T-helper 17 cell (primary cell): ENCODE measurements at places on chromosomes 3 and 15.

DNA sequence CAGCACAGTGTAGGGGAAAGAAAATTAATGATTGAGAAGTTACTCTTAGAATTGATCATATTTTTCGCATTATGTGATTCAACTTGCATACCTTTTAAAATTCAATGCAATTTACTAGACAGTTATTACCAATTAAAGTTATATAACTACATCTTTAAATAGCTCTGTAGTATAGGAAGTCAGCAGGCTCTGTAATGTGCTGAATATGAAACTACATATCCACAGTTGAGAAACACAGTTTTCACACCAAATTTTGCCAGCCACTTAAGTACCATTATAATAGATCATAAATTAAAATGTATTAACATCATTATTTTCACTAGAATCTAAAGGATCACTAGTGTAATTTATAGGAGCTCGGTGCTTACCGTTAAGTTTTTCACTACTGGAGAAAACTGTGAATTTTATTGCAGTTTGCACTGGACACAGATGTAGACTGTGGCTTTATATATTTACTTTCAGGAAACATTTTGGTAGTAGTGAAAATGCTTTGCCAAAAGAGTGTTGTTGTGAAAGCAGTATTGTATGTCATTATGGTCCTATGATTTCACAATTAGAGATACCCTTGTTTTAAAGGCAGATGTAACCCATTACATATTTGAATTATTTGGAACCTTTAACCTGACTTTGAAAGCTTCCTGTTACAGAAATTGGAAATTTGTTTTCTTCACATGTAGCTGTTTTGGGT is 113.6 kb downstream of the PLCL2 start:
- DNase-seq: no peak

DNA sequence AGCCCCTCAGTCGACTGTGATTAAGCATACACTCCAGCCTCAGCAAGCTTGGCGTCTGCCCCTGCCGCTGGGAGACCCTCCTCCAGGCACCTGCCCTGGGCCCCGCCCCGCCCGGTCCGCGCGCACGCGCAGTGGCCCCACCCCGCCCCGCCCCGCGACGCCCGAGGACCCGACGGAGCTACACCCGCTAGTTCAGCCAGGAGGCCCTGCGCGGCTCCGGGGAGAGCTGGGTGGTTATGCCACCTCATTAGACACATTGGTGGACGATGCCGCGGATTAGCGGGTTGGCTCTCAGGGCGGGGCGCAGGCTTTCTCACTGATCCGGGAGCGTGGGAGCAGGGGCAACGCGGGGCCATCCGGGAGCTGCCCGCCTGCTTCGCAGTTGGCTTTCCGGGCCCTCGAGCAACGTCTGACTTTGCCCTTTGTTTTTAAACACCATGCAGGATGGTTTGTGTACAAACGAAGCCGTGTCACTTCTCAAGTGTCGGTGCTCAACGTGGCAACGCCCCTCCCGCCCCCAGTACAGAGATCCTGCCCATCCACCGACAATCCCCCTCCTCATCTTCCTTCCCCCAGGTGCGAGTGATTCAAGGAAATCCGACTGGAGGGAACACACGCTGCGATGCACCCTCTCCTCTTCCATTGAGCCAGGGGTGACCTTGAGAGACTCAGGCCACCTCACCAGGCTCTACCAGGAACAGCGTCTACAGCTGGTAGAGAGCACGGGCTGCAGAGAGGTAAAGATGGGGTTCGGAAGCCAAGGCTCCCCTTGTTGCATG is 109.3 kb downstream of the SHQ1 start:
- peak; percentile 58 for DNase-seq

DNA sequence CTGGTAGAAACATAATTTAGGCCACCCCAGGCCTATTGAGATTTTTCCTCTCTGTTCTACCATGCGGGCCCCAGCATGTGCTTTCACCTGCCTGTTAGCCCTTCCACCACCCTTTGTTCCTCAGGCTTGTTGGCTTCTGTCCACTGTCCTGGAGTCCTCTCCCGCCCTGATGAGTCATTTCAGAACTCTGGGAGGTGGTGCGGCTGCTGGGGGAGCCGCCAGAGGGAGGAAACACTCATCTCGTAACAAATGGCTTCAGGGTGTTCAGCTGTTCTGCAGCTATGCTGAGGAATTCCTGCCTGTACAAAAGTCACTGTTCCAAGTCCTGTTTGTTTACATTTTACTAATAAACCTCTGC is 36.3 kb downstream of the LRTM1 start:
- no peak for DNase-seq

GRCh38 chr3:171777596-171777995 is 32.7 kb downstream of the PLD1 start:
- DNase-seq: no peak

DNA sequence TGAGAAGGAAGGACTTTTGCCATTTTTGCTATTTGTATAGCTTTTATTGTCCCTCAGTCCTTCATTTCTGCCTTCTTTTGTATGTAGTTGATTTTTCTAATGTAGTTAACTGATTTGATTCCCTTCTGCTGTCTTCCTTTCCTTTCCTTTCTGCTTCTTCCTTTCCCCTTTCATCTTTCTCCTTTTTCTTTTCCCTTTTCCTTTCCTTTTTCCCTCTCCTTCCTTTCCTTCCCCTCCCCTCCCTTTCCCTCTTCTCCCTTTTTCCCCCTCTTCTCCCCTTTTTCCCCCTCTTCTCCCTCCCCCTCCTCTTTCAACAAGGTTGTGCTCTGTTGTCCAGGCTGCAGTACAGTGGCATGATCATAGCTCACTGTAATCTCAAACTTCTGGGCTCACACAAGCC is 59.0 kb downstream of the CHCHD6 start:
- DNase-seq: no peak

- no peak for DNase-seq
Measured at GRCh38 chr3:157077565-157077991, 82.4 kb downstream of the CCNL1 start.

DNA sequence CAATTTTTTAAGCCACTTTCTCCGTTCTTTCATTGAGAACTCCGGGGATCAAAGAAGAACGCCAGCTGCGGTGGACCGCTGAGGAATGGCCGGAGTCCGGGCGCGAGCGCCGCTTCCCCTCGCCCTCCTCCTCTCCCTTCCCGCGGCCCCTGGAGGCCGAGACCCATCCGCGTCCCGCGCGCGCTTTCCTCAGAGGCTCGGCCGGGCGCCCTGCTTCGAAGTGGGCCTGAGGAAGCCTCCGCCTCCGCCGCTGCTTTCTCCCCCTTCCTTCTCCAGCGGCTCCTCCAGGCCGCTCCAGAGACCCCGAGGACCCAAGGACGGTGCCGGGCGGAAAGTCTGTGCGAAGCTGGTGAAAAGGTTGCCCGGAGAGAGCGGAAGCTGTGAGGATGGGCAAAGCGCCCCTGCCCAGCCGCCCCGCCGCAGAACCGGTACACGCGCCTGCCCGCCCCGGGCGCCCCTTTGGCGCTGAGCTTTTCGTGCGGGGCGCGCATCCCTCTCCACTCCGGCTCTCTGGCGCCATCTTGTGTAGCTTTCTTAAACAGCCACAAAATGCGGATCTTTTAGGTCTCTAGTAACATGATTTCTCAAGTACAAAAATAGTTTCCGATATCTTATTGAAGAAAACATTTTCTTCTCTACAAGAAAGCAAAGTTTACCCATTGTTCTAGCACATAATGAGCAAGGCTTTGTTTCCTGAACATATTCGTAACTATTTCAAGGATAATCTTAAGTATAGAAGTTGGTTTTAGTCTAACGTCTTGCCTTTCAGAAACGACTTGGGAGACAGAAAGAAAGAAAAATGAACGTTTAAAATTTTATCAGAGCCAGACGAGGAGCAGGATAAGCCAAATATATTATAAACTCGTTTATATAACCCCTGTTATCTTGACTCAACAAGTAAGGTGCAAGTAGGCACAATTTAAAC is 59.2 kb upstream of the FAM174B start:
- peak; percentile 49 for DNase-seq

DNA sequence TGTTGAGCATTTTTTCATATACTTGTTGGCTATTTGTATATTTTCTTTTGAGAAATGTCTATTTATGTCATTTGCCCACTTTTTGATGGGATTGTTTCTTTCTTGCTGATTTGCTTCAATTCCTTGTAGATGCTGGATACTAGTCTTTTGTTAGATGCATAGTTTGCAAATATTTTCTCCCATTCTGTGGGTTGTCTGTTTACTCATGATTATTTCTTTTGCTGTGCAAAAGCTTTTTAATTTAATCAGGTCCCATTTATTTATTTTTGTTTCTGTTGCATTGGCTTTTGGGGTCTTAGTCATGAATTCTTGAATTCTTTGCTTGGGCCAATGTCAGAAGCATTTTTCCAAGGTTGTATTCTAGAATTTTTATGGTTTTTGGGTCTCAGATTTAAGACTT is 251.7 kb downstream of the WNT5A start:
- no peak for DNase-seq

DNA sequence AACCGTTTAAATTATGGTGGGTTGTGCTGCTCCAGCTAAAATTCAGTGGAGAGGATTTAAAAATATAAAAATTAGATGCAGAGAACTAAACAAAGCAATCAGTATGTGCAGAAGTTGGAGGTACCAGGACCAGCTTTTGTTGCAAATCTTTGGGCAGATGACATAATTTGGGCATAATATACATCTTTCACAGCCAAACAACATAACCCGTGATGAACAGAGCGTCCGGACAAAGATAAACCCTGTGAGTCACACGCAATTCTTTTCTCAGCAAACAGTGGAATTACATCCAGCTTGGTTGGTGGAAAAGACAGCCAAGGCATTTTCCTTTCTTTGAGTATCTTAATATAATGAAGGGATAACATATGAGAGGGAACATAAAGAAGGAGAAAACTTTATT is 419.4 kb upstream of the ADAMTS9 start:
- no peak for DNase-seq

- no peak for DNase-seq
Measured at GRCh38 chr3:64575211-64575844, 112.5 kb downstream of the ADAMTS9 start.

- DNase-seq: no peak
Measured at GRCh38 chr3:104805042-104805441, 561.7 kb upstream of the ALCAM start.

DNA sequence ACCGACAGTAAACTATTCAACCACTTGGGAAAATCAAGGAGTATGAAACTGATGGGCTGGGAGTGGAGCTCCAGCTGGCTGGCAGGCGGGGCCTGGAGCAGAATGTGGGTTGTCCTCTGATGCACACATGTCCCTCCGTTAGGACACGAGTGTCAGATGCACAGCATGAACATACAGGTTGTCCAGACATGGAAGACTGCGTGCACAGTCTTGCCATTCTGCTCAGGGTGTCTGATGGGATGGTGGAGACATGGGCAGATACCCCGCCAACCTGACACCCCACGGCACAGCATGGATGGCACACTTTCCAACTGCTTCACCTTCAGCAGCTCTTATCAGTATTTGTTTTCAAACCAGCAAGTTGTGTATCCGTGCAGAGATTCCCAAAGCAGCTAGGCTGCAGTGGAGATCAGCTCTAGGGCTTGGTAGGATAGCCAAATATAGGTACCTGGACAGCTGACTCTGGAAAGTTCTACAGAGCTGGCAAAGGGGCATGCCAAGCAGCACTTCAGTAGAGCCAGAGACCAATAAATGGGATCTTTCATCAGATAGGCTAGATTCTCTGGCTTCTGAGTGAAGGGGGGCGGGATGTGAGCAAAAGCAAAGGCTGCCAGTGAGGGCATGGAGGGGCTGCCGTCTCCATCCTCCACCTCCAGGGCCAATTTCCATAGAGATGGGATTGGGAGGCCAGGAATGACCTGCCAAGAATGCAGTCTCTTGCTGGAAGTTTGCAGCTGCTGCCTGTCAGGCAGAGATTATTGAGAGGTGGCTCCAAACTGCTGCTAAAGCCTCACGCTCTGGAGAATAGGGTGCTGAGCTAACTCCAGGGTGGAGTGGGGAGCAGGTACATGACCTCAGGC is 47.2 kb upstream of the KY start:
- DNase-seq: no peak

DNA sequence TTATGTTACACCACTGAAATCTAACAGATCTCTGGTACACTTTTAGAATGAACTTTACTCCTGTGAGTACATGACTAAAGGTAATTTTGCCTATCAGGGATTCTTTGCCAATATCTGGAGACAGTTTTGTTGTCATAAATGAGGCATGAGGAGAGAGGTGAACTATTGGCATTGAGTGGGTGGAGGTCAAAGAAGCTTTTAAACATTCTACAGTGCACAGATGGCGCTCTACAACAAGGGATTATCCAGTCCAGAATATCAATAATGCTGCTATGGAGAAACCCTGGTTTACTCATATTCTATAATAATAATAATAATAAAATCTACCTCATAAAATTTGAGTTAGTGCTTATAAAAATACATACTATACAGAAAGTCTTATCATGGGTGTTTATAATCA is 702.3 kb downstream of the SI start:
- no peak for DNase-seq

- DNase-seq: no peak
Measured at GRCh38 chr3:45171283-45171682, 25.1 kb upstream of the CDCP1 start.

DNA sequence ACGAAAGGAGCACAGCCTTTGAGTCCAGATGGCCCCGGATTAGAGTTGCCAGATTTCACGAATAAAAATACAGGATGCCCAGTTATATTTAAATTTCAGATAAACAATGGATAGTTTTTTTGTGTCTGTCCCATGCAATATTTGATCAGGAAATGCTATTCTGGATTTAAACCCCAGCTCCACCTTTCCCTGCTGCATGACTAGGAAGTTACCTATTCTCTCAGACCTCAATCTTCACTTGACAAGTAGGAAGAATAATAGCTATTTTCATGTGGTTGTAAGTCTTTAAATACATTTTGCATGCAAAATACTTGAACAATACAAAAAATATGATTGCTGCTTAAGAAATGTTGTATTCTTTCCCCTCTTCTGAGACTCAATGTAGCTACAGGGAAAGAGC is 125.3 kb upstream of the P2RY1 start:
- DNase-seq: no peak

DNA sequence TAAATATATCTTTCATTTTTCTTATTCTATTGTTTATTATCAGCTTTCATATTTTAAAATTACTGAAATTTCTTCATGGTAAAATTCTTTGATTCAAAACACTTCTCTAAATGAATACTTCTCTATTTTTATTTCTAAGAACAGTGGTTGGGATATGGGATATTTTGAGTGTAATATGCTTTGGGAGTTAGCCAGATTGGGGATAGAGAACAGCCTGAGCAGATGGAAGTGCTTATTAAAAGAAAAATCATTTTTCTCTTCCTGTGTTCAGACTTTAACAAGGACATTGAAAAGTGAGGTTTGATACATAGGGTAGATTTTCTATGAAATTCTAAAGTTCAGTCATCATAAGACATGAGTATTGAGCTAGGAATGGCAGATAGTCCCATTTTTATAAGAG is 84.8 kb downstream of the COL6A5 start:
- no peak for DNase-seq

- DNase-seq: peak; percentile 80
Measured at GRCh38 chr15:88904624-88905327, 8.4 kb downstream of the MFGE8 start.

GRCh38 chr3:9214599-9214998 is 34.8 kb downstream of the SRGAP3 start:
- DNase-seq: no peak

DNA sequence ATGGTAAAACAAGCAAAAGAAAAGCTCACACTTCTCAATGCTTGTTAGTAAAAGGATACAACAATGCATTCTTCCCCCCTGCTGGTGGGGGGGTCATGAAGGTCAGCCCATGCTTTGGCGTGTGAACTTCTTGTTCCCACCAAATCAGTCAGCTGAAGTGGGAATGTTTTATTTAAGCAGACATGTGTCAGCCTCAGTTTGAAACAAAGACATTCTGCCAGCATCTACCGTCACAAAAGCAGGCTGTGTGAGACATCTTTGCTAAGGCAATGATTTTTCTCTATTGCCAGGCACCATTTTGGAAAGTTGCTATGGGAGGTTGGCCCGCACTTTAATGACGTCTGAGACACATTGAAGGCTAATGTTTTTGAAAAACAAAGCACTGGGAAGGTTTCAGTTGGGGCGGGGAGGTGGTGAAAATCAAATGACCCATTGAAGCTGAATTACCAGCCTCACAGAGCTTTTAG is 206.6 kb downstream of the TLE3 start:
- no peak for DNase-seq
